ENCODE measurements at places on chromosomes 16 and 17.

GRCh38 chr16:11560701-11561453, 25.8 kb downstream of the LITAF start:
- DNase-seq = no peak

DNA sequence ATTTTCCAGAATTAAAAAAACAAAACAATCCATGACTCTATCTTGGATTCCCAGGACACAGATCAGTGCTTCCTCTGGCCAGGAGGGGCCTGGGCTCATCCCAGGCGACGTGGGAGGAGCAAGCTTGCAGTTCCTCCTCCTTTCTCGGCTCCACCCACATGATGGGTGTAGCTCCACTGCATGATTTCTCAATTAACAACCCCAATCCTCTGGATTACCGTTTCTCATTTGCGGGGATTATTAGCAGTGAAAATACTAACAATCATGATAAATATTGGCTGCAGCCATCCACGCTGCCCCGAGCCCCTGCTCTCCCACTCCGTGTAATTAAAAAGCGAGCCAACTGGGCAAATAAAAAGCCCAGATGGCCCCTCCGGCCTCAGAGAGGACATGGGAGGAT, 46.4 kb upstream of the SDK2 start:
- no peak for DNase-seq

- DNase-seq = no peak
These were observed 3.6 kb downstream of the CES5A start for GRCh38 chr16:55871411-55872038.

DNA sequence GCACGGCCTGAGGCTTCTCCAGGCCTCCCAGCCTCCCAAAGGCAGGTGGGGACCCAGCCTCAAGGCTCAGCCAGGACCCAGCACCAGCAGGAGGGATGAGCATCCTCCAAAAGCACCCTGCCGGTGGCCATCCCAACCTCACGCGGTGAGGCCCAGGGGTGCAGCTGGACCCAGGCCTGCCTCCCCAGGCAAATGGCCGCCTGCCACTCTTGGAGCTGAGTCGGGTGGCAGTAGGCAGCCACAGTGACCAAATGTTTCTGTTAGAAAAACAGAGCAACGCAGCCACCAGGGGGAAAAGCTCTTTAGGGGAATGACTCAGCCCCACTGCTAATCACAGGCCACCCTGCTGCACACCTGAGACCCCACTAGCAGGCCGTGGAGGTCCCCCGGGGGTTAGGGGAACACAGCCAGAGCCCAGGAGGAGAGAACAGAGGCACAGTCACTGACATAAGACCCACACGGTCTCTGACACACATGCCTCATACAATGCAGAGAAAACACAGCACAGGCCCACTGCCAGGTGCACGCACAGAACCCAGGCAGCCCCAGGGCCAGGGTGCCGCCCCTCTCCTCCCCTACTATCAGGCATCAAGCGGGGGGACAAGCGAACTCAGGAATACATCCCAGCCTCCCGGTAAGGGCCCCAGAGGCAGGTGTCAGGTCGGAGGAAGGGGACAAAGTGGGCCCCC, 12.4 kb downstream of the BCAR1 start:
- DNase-seq = no peak

DNA sequence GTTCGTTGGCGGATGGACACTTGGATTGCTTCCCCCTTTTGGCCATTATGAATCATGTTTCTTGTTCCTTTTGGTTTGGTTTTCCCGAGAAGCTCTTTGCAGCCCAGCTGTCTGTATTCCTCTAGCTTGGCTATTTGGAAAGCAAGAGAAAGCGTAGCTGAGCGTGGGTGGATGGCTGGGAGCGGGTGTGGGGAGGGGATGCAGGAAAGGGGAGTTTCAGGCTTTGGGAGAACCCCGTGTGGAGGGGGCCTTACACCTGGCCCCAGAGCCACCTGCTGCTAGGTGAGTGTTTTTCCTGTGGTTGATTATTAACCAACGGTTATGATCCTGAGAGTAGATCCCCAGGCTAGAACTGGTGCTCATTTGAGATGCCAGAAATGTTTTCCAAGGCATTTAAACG, 103.7 kb downstream of the RAP1GAP2 start:
- no peak for DNase-seq

DNA sequence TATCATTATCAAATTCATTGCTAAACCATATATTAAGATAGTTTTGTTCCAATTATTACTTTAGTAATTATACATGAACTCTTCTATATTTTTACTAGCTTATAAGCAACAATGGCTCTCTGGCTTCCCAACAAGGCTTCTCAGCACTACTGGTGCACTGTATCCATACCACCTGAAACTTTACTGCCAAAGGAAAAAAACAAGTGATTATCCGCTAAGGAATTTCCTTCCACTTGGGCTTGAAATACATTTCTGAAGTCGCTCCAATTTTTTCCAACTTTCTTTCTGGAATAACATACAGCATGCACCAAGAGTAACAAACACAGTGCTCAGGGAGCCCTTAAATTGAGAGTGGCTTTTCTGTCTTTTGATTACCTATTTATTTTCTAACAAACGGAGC, 2.1 kb downstream of the CSNK2A2 start:
- no peak for DNase-seq

- DNase-seq = no peak
These were observed 6.7 kb upstream of the RPL38 start for GRCh38 chr17:74196541-74197317.

- DNase-seq = no peak
These were observed 37.3 kb downstream of the TBCD start for GRCh38 chr17:82789051-82789592.

DNA sequence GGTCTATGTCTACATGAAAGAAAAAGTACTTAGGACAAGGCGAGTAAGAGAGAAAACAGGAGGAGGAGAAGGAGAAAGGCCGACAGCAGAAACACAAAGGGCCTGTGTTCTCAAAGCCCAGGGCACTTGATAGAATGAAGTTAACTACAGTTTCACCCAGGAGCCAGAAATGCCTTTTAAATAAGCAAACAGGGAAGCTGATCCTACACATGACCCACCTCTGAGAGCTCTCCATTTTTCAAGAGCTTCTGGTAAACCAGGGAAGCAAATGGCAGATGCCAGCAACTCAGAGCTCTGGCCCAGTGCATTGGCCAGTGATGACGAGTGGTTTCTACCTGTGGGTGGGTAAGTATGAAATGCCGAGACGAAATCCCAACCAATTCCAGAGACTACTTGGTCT, 163.4 kb downstream of the ZFHX3 start:
- DNase-seq = no peak

DNA sequence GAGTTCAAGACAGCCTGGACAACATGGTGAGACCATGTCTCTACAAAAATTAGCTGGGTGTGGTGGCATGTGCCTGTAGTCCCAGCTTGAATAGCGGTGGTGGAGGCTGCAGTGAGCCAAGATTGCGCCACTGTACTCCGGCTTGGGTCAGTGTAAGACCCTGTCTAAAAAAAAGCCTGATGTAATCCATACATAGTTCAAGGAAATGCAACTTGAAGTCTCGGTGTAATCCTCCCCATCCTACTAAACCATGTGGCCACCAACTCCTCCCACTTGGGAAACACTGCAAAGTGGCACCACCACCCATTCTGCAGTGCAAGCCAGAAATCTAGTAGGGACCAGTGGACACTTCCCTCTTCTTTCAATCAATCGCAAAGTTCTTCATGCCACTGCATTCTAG, 5.4 kb upstream of the KPNB1 start:
- DNase-seq = no peak
